CD8-positive, alpha-beta memory T cell (primary cell): ENCODE measurements at places on chromosomes 2 and 18.

- DNase-seq = no peak
Observed at GRCh38 chr2:203914546-203915182, 21.9 kb upstream of the ICOS start.

DNA sequence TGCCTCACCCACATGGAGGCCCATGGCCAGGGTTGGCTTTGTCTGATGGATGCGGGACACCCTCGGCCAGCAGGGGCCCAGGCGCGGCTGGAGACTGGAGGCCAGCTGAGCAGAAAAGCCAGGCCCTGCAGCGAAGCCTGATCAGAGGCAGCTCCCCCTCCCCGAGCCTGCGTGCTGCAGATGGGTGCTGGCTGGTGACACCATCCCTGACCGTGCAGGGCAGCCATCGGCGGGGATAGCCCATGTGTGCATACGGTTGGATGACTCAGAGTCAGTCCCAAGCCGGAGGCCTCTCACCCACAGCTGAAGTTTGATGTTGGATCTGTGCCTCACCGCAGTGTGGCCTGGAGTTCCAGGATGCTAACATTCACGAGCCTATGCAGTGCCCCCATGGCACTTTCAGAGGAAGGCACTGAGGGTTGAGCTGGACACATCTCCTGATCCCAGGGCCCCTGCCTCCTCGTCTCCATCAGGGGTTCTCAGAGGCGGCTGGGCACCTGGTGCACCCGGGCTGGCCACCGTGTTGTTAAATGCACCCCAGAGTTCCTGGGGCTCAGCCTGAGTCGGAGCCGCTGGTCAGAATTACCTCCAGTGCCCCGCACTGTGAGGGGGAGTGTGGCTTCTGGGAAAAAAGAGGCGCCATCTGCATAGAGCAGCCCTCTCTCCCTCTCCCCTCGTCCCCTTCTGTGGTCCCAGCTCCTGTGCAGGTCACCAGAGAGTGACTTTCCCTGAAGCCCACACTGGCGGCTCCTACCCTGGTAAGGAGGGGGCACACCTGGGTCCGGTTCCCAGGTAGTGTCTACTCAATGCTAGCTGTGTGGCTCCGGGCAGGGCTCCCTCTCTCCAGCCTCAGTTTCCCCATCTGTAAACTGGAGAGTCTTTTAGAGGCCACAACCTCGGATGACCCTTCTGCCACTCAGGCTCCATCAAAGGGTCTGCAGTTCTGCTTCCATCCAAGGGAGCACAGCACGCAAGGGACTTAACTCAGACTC is 19.4 kb upstream of the KIF1A start:
- DNase-seq = no peak

GRCh38 chr2:126849486-126849885 is 49.2 kb upstream of the TEX51 start:
- DNase-seq = no peak

GRCh38 chr2:151020411-151020810 is 241.3 kb downstream of the RBM43 start:
- no peak for DNase-seq

- DNase-seq = no peak
Observed at GRCh38 chr2:37317746-37318145, 6.9 kb downstream of the PRKD3 start.
